ENCODE measurements at places on chromosomes 7 and 10. TPM values are rescaled to one million over a fixed set of nuclear protein-coding genes. Genes with fewer than 3 reads are reported as not detected.
A peak's percentile ranks its signal among the peaks of the same experiment; 100 is the strongest.

DNA sequence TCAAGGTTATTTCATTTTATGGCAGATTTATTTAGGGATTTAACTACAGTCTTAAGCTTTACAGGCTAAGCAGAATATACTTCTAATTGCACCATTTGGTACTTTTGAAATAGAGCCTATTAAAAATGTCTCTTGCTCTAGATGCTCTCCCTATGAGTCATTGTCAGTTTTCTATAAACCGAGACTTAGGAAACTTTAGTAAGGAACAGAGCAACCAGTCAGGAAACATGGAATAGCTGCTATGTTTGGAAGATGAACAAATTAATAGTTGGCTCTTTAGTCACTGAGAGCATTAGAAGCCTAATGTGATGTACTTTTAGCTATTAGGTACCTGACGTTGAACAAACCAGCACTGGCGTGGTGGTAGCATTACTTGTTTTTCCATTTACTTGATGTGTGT is 35.3 kb downstream of the INPP5F start:
- no peaks in the 10 kb centered on the region for H3K36me3 ChIP-seq
- no peak overlapping the region for H3K4me3 ChIP-seq
- no peak overlapping the region for H3K27ac ChIP-seq
- H3K27me3 ChIP-seq: peaks cover 6% of the 10 kb centered on the region
- peaks cover 21% of the 10 kb centered on the region for H3K4me1 ChIP-seq

- H3K4me3 ChIP-seq: no peak overlapping the region
- DNase-seq: no peak
- peaks cover 1% of the 10 kb centered on the region for H3K27me3 ChIP-seq
Observed at GRCh38 chr7:81688622-81689411, 81.0 kb downstream of the HGF start.

- DNase-seq: no peak
- H3K4me1 ChIP-seq: no peaks in the 10 kb centered on the region
Observed at GRCh38 chr7:96982586-96982985, 22.8 kb upstream of the DLX6 start.

DNA sequence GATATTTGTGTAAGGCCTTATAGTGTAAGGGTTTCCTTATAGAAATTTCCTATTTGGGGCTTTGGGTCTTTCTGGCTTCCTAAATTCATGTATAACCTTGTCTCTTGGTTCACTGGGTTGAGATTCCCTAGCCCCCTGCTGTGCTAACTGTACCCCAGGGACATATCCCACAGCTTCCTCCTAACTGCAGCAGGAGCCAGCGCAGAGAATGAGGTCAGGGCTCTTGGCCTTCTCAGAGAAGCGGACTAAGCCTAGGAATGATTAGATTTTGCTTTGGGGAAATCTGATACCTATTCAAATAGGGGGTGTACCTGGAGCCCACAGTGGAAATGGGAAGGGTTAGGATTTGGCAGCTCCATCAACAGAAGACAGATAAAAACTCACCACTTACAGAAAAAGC is 138.1 kb upstream of the EFCAB10 start:
- peaks cover 24% of the 10 kb centered on the region for H3K4me1 ChIP-seq
- DNase-seq: peak; percentile 43
- peak overlapping the region; percentile 36 for H3K27ac ChIP-seq

- H3K4me1 ChIP-seq: peaks cover 8% of the 10 kb centered on the region
- H3K27me3 ChIP-seq: no peaks in the 10 kb centered on the region
- no peak overlapping the region for H3K4me3 ChIP-seq
Observed at GRCh38 chr10:71308985-71309384, 10.1 kb upstream of the SLC29A3 start.

GRCh38 chr10:102020938-102021337 is 35.0 kb downstream of the ARMH3 start:
- H3K27me3 ChIP-seq: peaks cover 2% of the 10 kb centered on the region
- H3K4me3 ChIP-seq: no peak overlapping the region
- H3K27ac ChIP-seq: no peak overlapping the region
- H3K36me3 ChIP-seq: peaks cover 4% of the 10 kb centered on the region
- DNase-seq: no peak
- no peaks in the 10 kb centered on the region for H3K4me1 ChIP-seq

- H3K4me3 ChIP-seq: no peak overlapping the region
- no peak overlapping the region for H3K27ac ChIP-seq
- peaks cover 1% of the 10 kb centered on the region for H3K4me1 ChIP-seq
Observed at GRCh38 chr7:90312745-90313144, 8.4 kb downstream of the FAM237B start.

DNA sequence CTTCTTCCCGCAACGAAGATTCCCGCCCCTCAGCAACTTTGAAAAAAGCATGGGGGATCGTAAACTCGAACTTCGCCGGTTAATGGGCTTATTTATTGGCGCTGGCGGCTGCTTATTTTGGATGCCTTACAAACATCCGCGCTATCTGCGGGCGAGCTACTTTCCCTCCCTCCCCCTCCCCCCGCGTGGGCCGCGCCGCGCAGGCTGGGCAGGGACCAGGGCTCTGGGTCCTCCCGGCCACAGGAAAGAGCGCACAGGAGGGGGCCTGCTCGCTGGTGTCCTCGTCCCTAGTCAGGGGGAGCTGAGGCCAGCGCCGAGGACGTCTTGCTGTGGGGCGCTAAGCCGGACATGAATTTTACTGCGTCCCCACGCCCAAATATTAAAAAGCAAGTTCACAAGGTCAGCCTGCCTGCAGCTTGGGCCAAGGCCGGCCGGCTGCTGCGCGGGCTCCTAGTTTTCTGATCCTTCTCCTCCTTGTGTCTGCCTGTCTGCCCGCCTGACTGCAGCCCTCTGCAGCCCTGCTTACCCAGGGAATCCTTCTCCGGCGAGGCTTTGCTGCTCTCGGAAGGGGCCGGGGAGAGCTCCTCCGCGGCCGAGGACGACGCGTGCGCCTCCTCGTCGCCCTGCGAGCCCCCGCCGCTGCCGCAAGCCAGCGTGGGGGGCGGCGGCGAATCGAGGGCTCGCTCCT is 1.2 kb downstream of the HOXA10 start:
- H3K4me1 ChIP-seq: no peaks in the 10 kb centered on the region
- H3K36me3 ChIP-seq: peaks cover 4% of the 10 kb centered on the region
- no peak overlapping the region for H3K4me3 ChIP-seq
- peaks cover 41% of the 10 kb centered on the region for H3K27me3 ChIP-seq
- H3K27ac ChIP-seq: no peak overlapping the region

LGI1 gene
- 174 TPM for total RNA-seq

C10orf53 gene
- 0.25 TPM for total RNA-seq

GRCh38 chr10:29951441-29951931 is 107.9 kb downstream of the JCAD start:
- H3K4me3 ChIP-seq: no peak overlapping the region
- peaks cover 1% of the 10 kb centered on the region for H3K4me1 ChIP-seq
- no peak overlapping the region for H3K27ac ChIP-seq
- H3K36me3 ChIP-seq: peaks cover 1% of the 10 kb centered on the region
- DNase-seq: no peak

SMKR1 gene
- total RNA-seq: 0.98 TPM

- no peak overlapping the region for H3K4me3 ChIP-seq
- no peaks in the 10 kb centered on the region for H3K27me3 ChIP-seq
- H3K4me1 ChIP-seq: no peaks in the 10 kb centered on the region
- DNase-seq: no peak
- H3K27ac ChIP-seq: no peak overlapping the region
Observed at GRCh38 chr10:62744136-62744535, 60.4 kb upstream of the ADO start.

DNA sequence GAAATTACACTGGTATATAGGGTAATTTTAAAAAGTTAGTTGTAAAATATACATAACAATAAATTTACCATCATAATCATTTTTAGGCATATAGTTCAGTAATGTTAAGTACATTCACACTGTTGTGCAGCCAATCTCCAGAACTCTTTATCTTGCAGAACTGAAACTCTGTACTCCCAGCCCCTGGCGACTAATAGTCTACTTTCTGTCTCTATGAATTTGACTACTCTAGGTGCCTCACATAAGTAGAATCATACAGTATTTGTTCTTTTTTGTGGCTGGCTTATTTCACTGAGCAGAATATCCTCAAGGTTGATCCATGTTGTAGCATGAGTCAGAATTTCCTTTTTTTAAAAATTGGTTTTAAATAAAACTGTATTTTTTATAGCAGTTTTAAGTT is 41.4 kb downstream of the NRF1 start:
- no peak for DNase-seq
- no peaks in the 10 kb centered on the region for H3K36me3 ChIP-seq
- H3K27me3 ChIP-seq: peaks cover 2% of the 10 kb centered on the region
- H3K4me3 ChIP-seq: no peak overlapping the region
- H3K27ac ChIP-seq: no peak overlapping the region
- peaks cover 2% of the 10 kb centered on the region for H3K4me1 ChIP-seq

DNA sequence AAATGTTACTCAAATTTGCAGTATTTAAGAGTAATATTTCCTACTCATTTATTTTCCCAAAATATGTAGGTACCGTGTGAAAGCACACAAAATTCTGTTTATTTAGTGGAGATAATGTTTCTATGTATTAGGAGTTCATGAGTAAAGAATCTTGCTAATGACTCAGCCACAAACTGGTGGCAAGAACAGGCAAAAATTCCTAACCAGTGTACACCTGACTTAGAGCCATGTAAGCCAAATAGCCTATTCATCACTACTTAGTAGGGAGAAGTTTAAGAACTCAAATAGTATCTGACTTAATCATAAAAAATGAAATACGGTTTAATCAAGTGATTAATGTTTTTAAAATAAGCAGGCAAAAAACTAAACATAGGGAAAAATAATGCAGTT is 169.0 kb downstream of the SRPK2 start:
- DNase-seq: no peak
- peaks cover 25% of the 10 kb centered on the region for H3K4me1 ChIP-seq
- H3K36me3 ChIP-seq: no peaks in the 10 kb centered on the region
- H3K27ac ChIP-seq: no peak overlapping the region
- H3K4me3 ChIP-seq: no peak overlapping the region

DNA sequence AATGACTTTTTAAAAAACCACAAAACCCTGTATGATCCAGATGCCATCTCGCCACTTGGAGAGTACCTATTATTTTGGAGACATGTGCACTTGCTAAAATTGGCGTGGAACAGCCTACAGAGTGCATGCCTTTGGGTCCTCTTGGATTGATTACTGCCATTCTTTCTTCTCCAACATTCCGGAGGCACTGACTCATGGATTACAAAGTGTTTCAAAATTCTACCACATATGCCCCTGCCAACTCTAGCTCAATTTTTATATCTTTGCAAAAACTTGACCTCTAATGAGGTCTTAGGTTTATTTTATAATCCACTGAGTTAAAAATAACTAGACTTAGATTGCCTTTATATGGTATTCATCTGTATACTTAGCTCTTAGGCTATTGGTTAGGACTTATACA is 55.8 kb upstream of the KIF5B start:
- H3K4me1 ChIP-seq: no peaks in the 10 kb centered on the region
- H3K27me3 ChIP-seq: peaks cover 2% of the 10 kb centered on the region
- H3K36me3 ChIP-seq: no peaks in the 10 kb centered on the region
- H3K4me3 ChIP-seq: no peak overlapping the region

- no peaks in the 10 kb centered on the region for H3K27me3 ChIP-seq
- no peak for DNase-seq
- no peaks in the 10 kb centered on the region for H3K36me3 ChIP-seq
- no peaks in the 10 kb centered on the region for H3K4me1 ChIP-seq
Observed at GRCh38 chr10:83633547-83633946, 505.8 kb upstream of the GHITM start.

NXPH1 gene
- 3.8 TPM for total RNA-seq

- H3K27ac ChIP-seq: no peak overlapping the region
- H3K4me1 ChIP-seq: peaks cover 26% of the 10 kb centered on the region
- H3K4me3 ChIP-seq: no peak overlapping the region
- no peaks in the 10 kb centered on the region for H3K27me3 ChIP-seq
- no peak for DNase-seq
- no peaks in the 10 kb centered on the region for H3K36me3 ChIP-seq
Observed at GRCh38 chr7:18623389-18623788, 127.8 kb downstream of the HDAC9 start.

- peak overlapping the region; percentile 62 for H3K27ac ChIP-seq
- peaks cover 6% of the 10 kb centered on the region for H3K4me1 ChIP-seq
- H3K4me3 ChIP-seq: no peak overlapping the region
Observed at GRCh38 chr10:103683851-103684250, 171.5 kb downstream of the SH3PXD2A start.

GRCh38 chr10:18312374-18313139 is 172.3 kb downstream of the CACNB2 start:
- H3K4me3 ChIP-seq: no peak overlapping the region
- H3K36me3 ChIP-seq: no peaks in the 10 kb centered on the region
- H3K27me3 ChIP-seq: no peaks in the 10 kb centered on the region

All from glutamatergic neuron (in vitro differentiated cells).